ENCODE measurements at places on chromosomes 12 and 14.

GRCh38 chr14:100855256-100855930 lies 29.5 kb downstream of the MEG3 start:
- no peak for DNase-seq

DNA sequence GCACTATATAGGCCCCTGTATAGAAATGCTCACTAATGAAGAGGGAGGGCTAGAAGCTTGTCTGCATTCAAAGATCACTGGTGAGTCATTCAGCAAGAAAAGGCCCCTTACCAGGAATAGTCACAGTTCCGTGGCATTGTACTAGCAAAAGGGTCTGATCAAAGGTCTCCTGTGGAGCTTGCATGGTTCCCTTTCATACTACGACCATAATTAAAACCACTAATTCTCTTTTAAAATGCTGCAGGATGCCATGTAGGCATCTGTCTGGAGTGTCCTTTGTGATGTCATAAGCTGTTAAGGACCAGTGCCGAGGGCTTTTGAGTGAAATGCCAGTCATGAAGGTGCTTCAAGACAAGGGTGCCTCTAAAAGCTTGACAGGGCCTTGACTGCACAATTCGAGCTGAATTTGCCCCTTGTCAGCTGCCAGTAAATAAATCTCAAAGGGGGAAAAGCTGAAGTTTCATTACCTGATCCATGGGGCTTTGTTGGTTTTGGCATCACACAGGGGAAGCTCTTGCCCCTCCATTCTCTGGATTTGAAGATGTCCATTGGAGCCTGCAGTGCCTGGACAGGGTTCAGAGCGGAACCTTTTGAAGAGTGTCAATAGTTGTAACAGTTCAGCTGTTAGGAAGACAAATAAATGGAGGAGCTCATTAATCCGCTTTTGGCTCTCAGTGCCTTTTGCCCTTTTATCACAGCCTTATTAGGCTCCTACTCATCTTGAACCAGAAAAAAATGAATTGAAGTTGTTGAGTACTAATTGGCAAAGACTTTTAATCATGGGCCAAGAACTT lies 69.1 kb downstream of the TMEM260 start:
- DNase-seq: no peak

DNA sequence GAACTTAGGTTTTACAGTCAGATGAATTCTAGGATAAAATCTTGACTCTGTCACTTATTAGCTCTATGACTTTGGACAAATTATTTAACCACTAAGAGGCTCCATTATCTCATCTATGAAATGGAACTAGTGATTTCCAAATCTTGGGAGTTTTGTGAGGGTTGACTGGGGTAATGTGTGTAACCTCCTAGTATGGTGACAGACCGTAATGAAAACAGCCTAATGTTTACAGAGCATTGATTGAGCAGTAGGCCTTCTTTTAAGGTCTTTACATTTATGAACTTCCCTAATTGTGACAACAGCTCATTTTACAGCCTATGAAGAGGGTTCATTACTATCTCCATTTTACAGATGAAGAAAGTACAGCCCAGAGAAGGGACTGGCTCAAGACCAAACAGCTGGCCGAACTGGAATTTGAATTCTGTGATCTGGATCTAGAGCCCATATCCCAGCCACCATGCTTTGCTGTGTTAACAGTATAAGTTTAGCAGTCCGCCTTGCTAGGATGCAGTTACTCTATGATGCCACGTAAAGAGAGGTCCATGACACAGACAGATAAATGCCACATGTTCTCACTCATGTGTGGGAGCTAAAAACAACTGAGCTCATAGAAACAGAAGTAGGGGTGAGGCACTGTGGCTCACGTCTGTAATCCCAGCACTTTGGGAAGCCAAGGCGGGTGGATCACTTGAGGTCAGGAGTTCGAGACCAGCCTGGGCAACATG lies 9.1 kb upstream of the FBXL14 start:
- no peak for DNase-seq

DNA sequence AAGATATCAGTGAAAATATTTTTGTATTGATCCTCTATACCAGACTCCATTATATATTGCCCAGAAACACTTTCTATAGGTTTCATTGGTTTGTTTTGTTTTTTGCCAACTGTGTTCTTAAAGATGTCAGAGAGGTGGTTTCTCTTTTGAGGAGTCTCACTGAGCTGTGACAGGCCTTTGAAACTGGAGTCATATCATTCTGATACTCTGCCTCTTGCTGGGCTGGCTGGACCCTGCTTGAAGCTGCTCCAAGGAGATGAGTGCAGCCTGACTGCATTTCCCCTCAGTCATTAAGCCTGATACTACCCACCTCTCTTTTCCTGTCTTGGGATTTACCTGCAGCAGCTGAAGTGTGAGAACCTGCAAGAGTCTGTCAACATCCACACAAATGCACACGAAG lies 16.4 kb upstream of the TAS2R30 start:
- DNase-seq: no peak

DNA sequence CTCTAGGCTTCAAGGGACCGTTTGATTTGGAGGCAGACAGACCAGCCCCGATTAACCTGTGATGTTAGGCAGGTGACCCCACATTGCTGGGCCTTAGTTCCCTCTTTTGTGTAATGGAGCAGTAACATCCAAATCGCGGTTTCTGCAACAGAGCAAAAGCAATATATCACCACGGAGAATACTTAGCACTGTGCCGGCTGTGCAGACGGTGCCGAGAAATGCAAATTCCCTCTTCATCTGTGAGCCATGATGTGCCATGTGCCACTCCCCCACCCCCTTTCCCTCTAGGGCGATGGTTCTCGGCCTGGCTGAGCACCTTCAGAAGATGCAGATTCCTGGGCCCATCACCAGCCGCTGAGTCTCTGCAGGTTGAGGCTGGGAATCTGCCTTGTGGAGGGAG lies 10.9 kb downstream of the BCL7A start:
- DNase-seq: no peak

- no peak for DNase-seq
Measured at GRCh38 chr14:61174987-61175386, 106.2 kb downstream of the TMEM30B start.

DNA sequence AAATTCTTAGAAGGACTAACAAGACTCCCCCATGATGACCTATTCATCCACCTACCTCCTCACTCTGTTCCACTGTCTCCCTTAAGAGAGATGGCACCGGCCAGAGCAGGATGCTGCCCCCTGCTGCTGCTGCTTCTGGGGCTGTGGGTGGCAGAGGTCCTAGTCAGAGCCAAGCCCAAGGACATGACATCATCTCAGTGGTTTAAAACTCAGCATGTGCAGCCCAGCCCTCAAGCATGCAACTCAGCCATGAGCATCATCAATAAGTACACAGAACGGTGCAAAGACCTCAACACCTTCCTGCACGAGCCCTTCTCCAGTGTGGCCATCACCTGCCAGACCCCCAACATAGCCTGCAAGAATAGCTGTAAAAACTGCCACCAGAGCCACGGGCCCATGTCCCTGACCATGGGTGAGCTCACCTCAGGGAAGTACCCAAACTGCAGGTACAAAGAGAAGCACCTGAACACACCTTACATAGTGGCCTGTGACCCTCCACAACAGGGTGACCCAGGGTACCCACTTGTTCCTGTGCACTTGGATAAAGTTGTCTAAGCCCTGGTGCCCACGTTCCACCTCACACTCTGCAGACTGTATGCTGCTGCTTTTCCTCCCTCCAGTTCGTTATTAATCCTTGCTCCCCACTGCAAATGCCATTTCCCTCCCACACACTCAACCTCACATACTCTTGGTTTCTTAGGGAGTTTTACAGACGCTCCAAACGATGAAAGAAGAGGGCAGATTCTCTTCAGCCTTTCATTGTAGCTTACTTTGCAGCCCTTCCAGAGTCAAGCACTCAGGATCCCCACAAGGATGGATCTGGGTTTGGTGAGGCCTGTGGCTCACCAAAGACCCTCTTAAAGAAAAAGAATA lies at the start of gene RNASE8:
Gene RNASE8 (plus strand): TSS at position 20 of the 873 bp plus-strand sequence. CDS start 71 bp downstream, at position 91.
- DNase-seq: no peak

- DNase-seq: no peak
Measured at GRCh38 chr12:66048835-66049537, 81.6 kb downstream of the LLPH start.

DNA sequence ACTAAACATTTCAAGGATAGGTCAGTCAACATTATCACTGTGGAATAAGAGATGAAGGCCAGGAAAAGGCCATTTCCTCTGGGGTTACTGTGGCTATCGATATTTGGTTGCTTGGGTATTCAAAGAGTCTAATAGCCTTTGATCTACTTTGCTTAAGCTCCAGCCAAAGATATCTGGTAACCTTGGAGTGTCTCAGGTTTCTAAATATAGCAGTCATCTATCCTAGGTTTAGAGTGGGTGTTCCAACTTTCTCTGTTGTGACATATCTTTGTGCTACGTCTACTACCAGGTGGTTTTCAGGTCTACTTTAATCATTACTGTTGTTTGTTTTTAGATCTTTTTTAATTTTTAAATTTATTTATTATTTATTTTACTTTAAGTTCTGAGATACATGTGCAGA lies 42.4 kb downstream of the RDH12 start:
- DNase-seq: no peak

GRCh38 chr14:72499746-72500145 lies 394.2 kb downstream of the DPF3 start:
- no peak for DNase-seq

- no peak for DNase-seq
Measured at GRCh38 chr12:103965255-103965589, 450 bp upstream of the TDG start.
